ENCODE measurements at places on chromosomes 6 and 20.
A peak's percentile ranks its signal among the peaks of the same experiment; 100 is the strongest.

DNA sequence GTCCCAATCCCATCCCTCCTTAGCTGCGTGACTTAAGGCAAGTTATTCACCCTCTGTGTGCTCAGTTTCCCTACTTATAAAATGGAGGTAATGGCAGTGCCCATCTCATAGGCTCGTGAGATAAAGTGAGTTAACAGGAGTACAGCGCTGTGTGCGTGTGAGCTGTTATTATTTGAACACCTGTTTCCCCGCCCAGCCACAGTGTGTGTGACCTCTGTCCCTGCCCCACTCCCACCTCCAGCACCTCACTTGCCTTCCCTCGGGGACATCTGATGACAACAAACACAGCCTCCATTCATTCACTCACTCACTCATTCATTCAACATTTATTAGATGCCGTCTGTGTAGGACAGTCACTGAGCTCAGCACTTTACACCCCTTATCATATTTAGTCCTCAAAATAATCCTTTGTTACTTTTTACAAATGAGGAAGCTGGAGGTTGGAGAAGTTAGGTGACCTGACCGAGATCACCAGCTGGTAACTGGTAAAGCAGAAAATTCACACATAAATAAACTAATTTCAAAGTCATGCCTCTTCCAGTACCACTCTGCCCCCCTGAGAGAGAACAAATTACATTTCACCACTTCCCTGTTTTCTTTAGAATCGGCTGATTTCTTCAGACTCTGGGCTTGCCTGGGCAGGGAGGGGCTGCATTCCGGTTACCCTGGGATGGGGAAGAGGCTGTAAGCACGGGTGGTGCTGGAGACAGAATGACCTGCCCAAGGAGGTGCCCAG is 58.6 kb downstream of the CPNE5 start:
- DNase-seq = no peak

- DNase-seq = no peak
These were observed 12.8 kb upstream of the AKAP7 start for GRCh38 chr6:131122516-131122915.

GRCh38 chr6:21371676-21372171 is 221.8 kb upstream of the SOX4 start:
- DNase-seq = peak; percentile 84

DNA sequence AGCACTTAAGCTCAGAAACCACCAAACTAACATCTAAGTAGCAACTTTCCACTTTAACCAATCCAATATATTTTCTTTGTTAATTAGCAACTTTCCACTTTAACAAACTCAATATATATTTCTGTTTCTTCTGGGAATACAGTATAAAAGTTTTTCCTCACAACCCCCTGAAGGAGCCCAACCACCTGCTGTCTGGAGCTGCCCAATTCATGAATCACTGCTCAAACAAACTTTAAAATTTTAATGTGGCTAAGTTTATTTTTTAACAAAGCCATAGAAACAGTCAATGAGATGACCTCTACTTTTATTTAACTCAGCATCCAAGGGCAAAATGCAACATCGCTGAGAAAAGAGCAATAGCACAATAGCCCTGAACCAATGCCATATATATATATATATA is 500.1 kb downstream of the EPM2A start:
- DNase-seq = no peak

GRCh38 chr6:47743744-47744143 is 38.1 kb upstream of the OPN5 start:
- DNase-seq = no peak

- no peak for DNase-seq
These were observed 9.6 kb downstream of the CCM2L start for GRCh38 chr20:32019563-32020463.

DNA sequence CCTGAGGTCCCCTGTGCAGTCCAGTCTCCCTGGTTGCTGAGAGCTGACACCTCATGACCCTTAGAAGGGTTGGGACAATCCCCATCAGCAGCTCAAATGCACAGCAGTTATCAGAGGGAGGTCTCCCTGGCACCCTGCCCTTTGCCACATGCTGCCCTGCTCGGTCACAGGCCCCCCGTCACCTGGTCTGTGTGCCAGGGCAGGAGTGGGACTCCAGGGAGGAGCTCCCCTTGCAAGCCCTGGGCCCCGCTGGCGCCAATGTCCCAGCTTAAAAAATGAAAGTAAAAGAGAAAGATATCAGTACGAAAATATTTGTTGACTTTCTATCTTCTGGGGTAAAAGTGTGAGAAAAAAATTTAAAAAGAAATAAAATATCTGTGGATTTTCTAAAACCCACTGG is 68.1 kb upstream of the SLC22A16 start:
- no peak for DNase-seq

- DNase-seq = peak; percentile 45
These were observed 29.0 kb downstream of the HNF4A start for GRCh38 chr20:44384423-44385027.

- DNase-seq = peak; percentile 83
These were observed 52.2 kb downstream of the MARCKS start for GRCh38 chr6:113909224-113909856.

DNA sequence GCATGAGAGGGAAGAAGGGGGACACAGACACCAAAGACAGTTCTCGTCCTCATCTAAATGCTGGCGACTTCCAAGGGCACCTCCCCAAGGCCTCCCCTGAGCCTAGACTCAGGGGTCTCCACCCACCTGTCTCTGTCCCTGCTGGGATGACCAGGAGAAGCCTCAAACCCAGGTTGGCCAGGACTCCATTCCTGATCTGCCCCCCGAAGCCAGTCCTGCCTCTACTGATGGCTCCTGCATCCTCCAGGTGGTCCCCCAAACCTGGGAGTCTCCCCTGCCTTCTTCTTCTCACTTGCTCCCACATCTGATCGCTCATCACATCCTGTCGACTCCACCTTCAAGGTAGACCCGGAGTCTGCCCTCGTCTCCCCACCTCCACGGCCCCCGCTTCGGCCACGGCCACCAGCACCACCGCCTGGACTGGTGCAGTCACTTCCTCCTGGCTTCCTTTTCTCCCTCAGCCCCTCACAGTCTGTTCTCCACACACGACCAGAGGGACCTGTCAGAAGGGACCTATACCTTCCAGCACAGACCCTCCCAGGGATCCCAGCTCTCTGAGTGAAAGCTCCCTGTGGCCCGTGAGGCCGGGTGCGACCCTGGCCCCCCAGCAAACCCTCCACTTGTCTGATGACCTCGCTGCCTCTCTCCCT is 92.1 kb downstream of the CEBPB start:
- no peak for DNase-seq
